ENCODE measurements at places on chromosomes 7 and 10.
A peak's percentile ranks its signal among the peaks of the same experiment; 100 is the strongest.

- no peak for DNase-seq
These were observed 354.8 kb downstream of the CXCL12 start for GRCh38 chr10:44030132-44030531.

DNA sequence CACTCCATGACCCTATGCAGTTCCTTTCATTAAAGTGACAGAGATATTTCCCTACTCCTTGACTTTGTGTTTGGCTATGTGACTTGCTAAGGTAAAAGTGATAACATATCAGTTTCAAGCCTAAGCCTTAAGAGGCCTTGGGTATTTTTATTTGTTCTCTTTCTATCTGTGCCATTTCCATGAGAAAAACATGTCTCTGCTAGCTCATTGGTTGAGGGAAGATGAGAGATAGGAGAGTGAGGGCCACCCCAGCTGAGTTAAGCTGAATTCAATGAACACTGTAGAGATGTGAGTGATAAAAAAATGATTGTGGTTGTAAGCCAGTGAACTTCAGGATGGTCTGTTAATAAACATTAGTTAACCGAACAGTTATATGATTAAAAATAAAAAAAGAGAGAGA lies 13.4 kb downstream of the TASOR2 start:
- DNase-seq: no peak

GRCh38 chr10:1251769-1252168 lies 195.6 kb downstream of the WDR37 start:
- DNase-seq: no peak

DNA sequence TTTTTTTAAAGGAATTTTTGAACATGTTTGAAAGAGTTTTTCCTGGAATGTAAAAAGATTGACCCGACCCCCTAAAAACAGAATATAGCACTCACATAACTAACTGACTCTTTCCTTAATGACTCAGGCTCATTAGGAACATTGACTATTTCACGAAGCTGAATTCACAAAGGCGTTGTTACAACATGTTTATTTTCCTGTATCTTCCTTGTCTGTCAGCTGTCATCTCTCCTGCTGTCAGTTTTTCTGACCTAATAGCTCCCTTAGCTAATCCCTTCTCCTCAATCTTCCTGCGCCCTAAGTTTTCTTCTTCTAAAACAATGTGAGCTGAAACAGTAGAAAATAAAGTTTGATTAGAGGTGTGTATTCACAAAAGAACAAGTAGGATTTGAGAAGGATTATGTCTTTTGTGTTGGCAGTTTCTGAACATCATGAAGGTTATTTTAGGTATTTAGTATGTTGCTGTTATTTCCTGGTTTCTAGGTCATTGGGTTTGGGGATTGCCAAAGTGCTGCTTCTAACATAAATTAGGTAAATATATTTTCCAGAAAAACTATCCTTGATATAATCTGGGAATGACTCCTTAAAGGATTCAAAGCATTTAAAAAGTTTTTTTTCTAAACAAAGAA lies 4.6 kb upstream of the MDFIC start:
- no peak for DNase-seq

GRCh38 chr7:93622036-93623033 lies 47.8 kb upstream of the CALCR start:
- DNase-seq: peak; percentile 28

DNA sequence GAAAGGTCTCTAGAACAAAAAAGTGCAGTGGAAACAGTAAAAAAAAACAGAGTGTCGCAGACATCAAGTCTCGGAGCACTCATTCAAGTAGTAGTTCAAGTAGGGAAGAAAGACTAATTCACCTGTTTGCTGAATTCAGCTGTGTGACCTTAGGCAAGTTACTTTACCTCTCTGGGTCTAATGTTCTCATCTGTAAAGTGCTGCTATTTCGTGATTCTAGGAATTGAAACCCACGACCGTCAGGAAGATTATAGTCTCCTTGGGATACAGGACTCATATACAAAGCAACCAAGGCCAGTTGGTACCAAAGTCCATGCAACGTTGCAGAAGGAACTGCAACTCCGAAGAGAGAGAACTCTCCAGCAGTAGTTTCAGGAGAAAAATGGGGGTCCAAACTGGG lies 26.1 kb downstream of the PRKCQ start:
- DNase-seq: no peak

DNA sequence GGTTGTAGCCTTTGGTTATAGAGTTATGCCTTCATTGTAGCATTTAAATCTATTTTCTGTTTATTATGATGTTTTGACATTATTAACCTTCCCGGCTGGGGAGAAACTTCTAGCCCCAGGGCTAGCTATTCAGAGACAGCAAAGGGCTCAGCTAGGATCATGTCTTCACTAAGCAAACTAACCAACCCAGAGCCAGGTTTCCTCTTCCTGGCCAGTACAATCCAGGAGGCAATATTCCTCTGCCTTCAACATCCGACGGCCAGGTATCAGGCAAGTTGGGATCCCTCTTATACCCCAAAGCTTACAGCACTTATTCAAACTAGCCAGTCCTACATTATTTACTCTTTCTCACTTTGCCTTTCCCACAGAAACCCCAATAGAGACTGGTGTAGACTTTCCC lies 1060.7 kb upstream of the GHITM start:
- DNase-seq: no peak

DNA sequence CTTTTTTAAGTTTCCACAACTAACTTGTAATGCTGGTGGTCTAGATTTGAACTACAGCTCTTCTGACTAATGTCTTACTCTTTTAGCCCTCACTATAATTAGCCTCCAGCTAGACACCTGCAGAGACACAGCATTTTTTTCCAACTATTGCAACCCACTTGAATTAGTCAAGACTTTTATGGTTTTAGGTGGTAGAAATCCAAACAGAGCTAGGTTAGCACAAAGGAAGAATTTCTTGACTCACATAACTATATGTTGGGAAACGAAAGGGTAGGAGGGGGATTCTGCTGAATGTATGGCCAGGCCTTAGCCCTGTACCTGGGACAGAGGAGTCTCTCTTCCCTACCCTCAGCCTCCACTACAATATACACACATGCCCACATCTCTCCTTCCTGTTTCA lies 586.1 kb downstream of the INHBA start:
- DNase-seq: no peak

- DNase-seq: no peak
These were observed 218.3 kb downstream of the FAM107B start for GRCh38 chr10:14556285-14556956.

GRCh38 chr10:74898201-74898976 lies 72.0 kb downstream of the KAT6B start:
- no peak for DNase-seq

GRCh38 chr10:24847112-24848070 lies 105.0 kb downstream of the PRTFDC1 start:
- DNase-seq: no peak

DNA sequence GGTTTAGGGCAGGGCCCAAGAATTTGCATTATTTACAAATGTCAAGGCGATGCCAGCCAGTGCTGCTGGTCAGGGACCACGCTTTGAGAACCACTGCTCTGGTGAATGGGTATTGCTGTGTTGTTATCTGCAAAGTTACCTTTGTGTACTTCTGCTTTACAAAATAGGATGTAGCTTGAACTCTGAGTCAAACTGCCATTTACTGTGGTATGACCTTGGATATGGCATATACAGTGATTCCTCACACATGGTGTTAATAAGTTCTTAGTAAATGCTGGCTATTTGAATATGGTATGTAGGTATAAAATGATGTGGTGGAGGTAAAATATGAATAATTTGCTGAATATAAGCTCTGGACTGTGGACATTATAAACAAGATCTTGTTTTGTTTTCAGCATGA lies 148.9 kb downstream of the AUTS2 start:
- DNase-seq: no peak

DNA sequence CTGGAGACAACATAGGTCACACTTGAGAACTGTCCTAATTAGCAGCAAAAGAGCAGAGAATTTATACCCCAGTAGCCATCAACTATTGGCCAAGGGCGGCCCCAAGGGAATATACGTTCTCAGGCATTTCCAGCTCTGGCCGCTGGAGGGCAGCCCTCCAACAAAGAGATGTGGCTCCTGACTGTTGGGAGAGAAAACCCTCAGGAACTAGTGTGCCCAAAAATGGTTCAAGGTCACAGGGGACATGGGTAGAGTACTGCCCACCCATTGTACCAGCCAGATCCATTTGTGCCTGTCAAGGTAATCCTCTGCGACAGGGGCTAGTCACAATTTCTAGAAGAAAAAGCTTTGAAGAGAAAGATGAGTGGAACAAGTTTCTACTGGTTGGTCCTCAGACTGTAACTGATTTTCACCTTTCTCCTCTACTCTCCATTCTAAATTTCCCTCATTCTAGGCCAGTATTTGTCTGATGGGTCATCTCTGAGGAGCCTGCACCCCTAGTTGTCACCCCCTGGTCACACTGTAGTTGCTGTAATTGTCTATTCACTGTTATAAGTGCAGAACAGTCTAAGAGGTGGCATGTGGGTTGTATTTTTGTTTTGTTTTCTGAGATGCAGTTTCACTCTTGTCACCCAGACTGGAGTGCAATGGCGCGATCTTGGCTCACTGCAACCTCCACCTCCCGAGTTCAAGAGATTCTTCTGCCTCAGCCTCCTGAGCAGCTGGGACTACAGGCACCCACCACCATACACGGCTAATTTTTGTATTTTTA lies 14.7 kb upstream of the C7orf33 start:
- DNase-seq: peak; percentile 43

DNA sequence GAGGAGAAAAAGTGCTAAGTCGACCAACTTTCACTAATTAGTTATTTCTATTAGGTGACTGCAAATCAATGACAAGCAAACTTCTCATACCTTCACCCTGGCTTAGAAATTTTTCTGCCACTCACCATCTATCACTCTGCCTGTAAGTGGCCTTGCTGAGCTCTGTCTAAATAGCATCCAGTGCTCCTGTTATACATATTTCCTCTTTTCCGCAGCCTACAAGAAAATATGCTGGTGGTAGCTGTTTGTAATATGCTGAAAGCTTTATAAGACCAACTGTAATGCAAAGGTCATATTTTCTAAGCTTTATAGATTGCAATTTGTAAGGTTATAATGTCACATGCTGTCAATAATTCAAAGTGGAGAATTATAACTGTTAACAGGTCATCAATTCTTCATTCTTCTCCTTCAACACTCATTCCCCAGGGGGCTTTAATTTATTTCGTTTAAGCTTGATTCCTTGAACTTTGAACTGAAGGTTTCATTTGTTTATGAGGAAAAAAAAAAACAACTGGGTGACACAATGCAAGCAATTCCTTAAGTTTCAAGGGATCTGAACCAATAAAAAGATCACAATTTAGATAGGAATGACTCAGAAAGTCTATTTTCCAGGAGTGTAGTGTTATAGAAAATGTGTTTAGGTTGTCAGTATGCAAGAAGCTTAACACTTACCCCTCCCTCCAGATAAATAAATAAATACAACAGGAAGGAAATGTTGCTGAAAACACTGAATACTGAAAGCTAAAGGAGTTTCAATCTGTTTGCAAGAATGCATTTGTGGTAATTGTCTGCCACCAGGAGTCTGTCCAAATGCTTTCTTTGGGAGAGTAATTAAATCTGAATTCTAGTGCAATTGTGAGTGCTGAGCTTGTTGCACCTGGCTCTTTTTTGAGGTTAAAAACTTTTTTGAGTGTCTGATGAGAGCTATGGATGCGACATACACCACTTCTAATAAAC lies 183.7 kb downstream of the SORCS1 start:
- DNase-seq: no peak

GRCh38 chr10:71143170-71143569 lies 69.2 kb upstream of the UNC5B start:
- no peak for DNase-seq

GRCh38 chr7:69599955-69600709 lies 1.9 kb downstream of the AUTS2 start:
- no peak for DNase-seq

- DNase-seq: no peak
These were observed 321.8 kb downstream of the ZNF248 start for GRCh38 chr10:37535459-37536246.

DNA sequence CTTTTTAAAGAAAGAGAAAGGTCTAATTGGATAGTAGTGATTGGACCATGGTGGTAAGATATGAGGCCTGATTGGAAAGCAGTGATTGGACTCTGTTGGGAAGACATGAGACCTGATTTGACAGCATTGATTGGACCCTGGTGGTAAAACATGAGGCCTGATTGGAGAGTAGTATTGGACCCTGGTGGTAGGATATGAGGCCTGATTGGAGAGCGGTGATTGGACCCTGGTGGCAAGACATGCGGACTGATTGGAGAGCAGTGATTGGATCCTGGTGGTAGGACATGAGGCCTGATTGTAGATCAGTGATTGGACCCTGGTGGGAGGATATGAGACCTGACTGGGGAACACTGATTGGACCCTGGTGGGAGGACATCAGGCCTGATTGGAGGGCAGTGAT lies 444.3 kb downstream of the LRMDA start:
- DNase-seq: no peak

DNA sequence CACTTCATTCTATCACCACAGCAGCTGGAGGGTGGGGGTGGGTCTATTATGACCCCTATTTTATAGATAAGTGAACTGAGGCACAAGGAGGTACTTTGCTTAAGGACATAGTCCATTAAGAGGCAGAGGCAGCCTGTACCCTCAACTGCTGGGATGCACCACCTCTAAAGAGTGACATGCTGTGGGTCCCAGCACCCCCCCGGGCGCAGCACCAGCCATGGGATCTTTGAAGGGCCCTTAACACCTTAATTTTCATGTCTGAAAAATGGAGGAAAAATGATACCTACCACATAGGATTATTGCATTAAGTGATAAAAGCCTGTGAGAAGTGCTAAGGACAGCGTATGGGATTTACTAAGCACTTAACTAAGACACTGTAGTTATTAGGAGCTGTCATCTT lies 15.4 kb downstream of the ADCYAP1R1 start:
- DNase-seq: no peak

- no peak for DNase-seq
These were observed 209.0 kb downstream of the JCAD start for GRCh38 chr10:29850371-29850770.

DNA sequence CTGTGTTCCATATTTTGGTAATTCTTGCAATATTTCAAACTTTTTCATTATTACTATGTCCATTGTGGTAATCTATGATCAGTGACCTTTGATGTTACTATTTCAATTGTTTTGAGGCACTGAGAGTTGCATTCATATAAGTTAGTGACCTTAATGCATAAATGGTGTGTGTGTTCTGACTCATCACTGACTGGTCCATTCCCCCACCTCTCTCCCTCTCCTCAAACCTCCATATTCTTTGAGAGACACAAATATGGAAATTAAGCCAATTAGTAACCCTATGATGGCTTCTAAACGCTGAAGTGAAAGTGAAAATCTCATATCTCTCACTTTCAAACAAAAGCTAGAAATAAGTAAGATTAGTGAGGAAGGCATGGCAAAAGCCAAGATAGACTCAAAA lies 739.6 kb downstream of the CCSER2 start:
- no peak for DNase-seq

GRCh38 chr7:77699056-77699455 lies 2.8 kb downstream of the RSBN1L start:
- DNase-seq: peak; percentile 12

- DNase-seq: no peak
These were observed 206.7 kb downstream of the KIAA1217 start for GRCh38 chr10:24415455-24416125.

Data from NCI-H748 treated with DMSO at 0.1 percent for 48 hours (cell line).